Activated CD4-positive, alpha-beta T cell treated with anti-CD3 and anti-CD28 coated beads for 36 hours (primary cell): ENCODE measurements at places on chromosomes 13 and 19. TPM values are rescaled to one million over a fixed set of nuclear protein-coding genes. Genes with fewer than 3 reads are reported as not detected.

GRCh38 chr13:113972451-113973217 is 1.2 kb downstream of the C13orf46 start:
- H3K4me3 ChIP-seq: no peak overlapping the region
- H3K4me1 ChIP-seq: no peaks in the 10 kb centered on the region
- no peaks in the 10 kb centered on the region for H3K27me3 ChIP-seq
- no peak overlapping the region for H3K27ac ChIP-seq
- DNase-seq: peak; percentile 1

- H3K4me3 ChIP-seq: no peak overlapping the region
- H3K36me3 ChIP-seq: peaks cover 85% of the 10 kb centered on the region
- H3K27me3 ChIP-seq: no peaks in the 10 kb centered on the region
- DNase-seq: no peak
- H3K4me1 ChIP-seq: peaks cover 5% of the 10 kb centered on the region
- H3K27ac ChIP-seq: no peak overlapping the region
Observed at GRCh38 chr19:12272980-12273901, 21.4 kb downstream of the ZNF44 start.

- no peak overlapping the region for H3K4me3 ChIP-seq
- H3K4me1 ChIP-seq: peaks cover 9% of the 10 kb centered on the region
- H3K36me3 ChIP-seq: no peaks in the 10 kb centered on the region
- no peak overlapping the region for H3K27ac ChIP-seq
- no peak for DNase-seq
Observed at GRCh38 chr13:44117351-44117750, 237.6 kb downstream of the LACC1 start.

GRCh38 chr19:23394511-23394910 is 760 bp downstream of the ZNF91 start:
- H3K27ac ChIP-seq: peak overlapping the region; percentile 99
- peak; percentile 77 for DNase-seq
- peaks cover 43% of the 10 kb centered on the region for H3K36me3 ChIP-seq

DNA sequence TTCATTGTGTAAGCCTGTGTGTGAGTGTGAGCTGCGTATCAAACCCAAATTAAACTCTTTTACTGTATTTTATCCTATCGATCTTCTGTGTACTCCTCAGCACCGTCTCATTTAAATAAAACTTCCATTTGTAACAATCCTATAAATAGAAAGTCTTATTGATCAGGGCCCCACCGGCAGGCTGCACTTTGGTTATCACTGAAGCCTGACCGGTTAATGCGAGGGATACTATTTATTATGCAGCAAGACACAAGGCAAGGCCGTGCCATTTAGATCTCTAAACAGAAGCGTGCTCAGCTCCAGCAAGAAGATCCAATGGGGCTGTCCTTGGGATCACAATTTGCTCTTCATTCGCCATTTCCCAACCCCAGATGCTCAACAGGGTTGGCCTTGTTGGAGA is 252.6 kb upstream of the TSHZ3 start:
- no peaks in the 10 kb centered on the region for H3K36me3 ChIP-seq
- no peaks in the 10 kb centered on the region for H3K4me1 ChIP-seq
- peaks cover 2% of the 10 kb centered on the region for H3K27me3 ChIP-seq
- DNase-seq: no peak

GRCh38 chr19:42831221-42832019 is 48.1 kb downstream of the PSG1 start:
- H3K4me1 ChIP-seq: no peaks in the 10 kb centered on the region
- H3K4me3 ChIP-seq: no peak overlapping the region
- H3K36me3 ChIP-seq: no peaks in the 10 kb centered on the region
- no peak overlapping the region for H3K27ac ChIP-seq
- peaks cover 15% of the 10 kb centered on the region for H3K27me3 ChIP-seq

- DNase-seq: no peak
- no peak overlapping the region for H3K27ac ChIP-seq
- peaks cover 7% of the 10 kb centered on the region for H3K27me3 ChIP-seq
- no peaks in the 10 kb centered on the region for H3K4me1 ChIP-seq
Observed at GRCh38 chr13:33053397-33054066, 37.3 kb downstream of the KL start.

GRCh38 chr19:18453269-18454024 is 15.5 kb upstream of the ISYNA1 start:
- peak overlapping the region; percentile 3 for H3K27ac ChIP-seq
- H3K4me1 ChIP-seq: no peaks in the 10 kb centered on the region
- no peak for DNase-seq
- no peak overlapping the region for H3K4me3 ChIP-seq

DNA sequence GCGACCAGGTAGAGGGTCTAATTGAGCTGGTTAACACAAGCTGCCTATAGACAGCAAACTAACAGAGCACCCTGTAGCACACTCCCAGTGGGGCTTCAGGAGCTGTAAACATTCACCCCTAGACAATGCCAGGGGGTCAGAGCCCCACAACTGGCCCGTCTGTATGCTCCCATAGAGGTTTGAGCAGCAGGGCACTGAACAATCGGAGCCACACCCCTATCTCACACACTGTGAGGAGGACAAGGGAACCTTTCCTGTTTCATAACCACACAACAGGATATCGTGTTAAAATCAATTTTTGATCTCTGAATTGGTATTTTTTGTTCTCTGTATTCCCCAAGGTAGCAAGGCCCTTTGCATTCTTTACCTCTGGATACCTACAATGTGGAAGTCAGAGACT is 266.1 kb downstream of the SPRY2 start:
- H3K4me3 ChIP-seq: no peak overlapping the region
- no peak overlapping the region for H3K27ac ChIP-seq
- no peaks in the 10 kb centered on the region for H3K36me3 ChIP-seq

DNA sequence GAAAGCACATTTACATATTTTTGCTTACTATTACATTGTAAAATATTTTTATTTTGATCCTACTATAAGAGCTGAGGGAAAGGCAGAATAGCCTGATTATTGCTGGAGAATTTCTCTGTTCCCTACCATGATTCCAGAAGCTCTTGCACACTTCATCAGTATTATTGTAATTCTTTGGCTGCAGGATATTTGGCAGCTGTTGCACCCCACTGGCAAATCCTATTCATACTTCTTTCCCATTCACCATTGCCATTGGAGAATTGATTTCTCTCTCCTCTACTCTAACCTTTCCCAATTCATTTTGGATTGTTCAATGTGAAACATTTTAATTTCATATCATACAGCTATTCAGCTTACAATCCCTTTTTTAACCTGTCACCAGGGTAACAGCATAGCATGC is 238.0 kb downstream of the GGACT start:
- no peak overlapping the region for H3K4me3 ChIP-seq
- H3K36me3 ChIP-seq: no peaks in the 10 kb centered on the region
- no peak overlapping the region for H3K27ac ChIP-seq
- no peaks in the 10 kb centered on the region for H3K27me3 ChIP-seq

- no peak overlapping the region for H3K4me3 ChIP-seq
- no peak overlapping the region for H3K27ac ChIP-seq
Observed at GRCh38 chr13:57739089-57739488, 107.5 kb downstream of the PCDH17 start.

DNA sequence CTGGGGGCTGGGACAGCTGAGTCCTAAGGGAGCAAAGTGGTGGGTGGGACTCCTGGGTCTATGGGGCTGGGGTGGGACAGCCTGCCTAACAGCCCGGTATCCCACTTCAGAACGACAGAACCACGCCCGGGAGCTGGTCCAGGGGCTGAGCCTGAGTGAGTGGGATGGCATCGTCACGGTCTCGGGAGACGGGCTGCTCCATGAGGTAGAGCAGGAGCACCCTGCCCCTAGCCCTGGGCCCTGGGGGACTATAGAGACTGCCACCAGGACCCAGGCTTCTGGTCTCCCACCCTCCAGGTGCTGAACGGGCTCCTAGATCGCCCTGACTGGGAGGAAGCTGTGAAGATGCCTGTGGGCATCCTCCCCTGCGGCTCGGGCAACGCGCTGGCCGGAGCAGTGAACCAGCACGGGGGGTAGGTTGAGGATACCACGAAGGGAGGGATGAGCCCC is 8.6 kb downstream of the SPHK2 start:
- no peak for DNase-seq
- H3K4me1 ChIP-seq: peaks cover 37% of the 10 kb centered on the region
- no peak overlapping the region for H3K27ac ChIP-seq
- H3K36me3 ChIP-seq: peaks cover 27% of the 10 kb centered on the region

- no peak overlapping the region for H3K4me3 ChIP-seq
- DNase-seq: no peak
- H3K36me3 ChIP-seq: no peaks in the 10 kb centered on the region
- no peak overlapping the region for H3K27ac ChIP-seq
- no peaks in the 10 kb centered on the region for H3K27me3 ChIP-seq
Observed at GRCh38 chr13:62781866-62782265, 1366.2 kb upstream of the PCDH20 start.

Gene OR7D2
- 0.05 TPM for total RNA-seq

Gene LYPD3
- 3.1 TPM for total RNA-seq

Gene SERTM1
- not detected for total RNA-seq
